ENCODE measurements at places on chromosomes 4 and X. TPM values are rescaled to one million over a fixed set of nuclear protein-coding genes. Genes with fewer than 3 reads are reported as not detected.

GRCh38 chr4:16026160-16026761 lies 57.6 kb downstream of the PROM1 start:
- no peaks in the 10 kb centered on the region for H3K36me3 ChIP-seq
- no peak overlapping the region for H3K4me3 ChIP-seq
- H3K4me1 ChIP-seq: peaks cover 19% of the 10 kb centered on the region

DNA sequence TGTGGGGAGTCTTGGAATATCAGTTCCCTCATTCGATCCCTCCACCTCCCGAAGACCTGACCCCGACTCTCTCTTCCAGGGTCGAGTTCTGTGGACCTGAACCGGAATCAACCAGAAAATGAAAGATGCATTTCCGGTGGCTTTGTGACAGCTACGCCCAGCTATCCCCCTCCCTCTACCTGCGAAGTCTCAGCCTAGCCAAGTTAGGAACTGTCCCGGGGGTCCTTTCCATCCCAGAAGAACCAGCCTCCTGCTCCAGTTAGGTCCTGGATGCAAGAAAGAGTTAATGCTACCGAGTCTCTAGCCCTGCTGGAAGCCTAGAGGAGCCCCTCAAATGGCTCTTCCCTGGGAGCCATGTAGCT lies 13.4 kb upstream of the ETDC start:
- peaks cover 4% of the 10 kb centered on the region for H3K4me1 ChIP-seq
- DNase-seq: no peak
- peak overlapping the region; percentile 65 for H3K4me3 ChIP-seq
- H3K27ac ChIP-seq: no peak overlapping the region
- no peaks in the 10 kb centered on the region for H3K27me3 ChIP-seq
- H3K36me3 ChIP-seq: peaks cover 14% of the 10 kb centered on the region

GRCh38 chr4:40672528-40673522 lies 43.2 kb upstream of the RBM47 start:
- H3K4me3 ChIP-seq: no peak overlapping the region
- H3K4me1 ChIP-seq: peaks cover 7% of the 10 kb centered on the region
- H3K27ac ChIP-seq: peak overlapping the region; percentile 85
- no peaks in the 10 kb centered on the region for H3K27me3 ChIP-seq
- DNase-seq: no peak

DNA sequence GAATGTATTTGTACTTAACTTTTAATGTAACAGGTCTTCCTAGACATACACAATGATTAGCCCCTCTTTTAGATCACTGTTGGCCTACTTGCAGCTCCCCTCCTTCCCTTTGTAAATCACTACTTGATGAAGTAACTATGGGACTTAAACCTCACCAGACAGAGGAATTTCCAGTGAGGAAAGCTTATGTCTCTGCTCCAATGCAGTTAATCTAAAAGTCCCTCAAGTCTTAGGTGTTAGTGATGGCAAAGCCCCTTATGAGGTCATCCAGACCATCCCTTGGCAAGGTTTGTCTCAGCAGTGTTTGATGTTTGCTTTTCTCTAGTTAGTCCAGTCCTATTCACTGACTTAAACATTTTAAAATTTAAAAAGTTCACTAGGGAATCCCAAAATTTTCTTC lies 877.3 kb upstream of the INTU start:
- no peak for DNase-seq
- H3K27ac ChIP-seq: no peak overlapping the region
- H3K4me1 ChIP-seq: no peaks in the 10 kb centered on the region
- H3K27me3 ChIP-seq: no peaks in the 10 kb centered on the region
- H3K36me3 ChIP-seq: no peaks in the 10 kb centered on the region
- H3K4me3 ChIP-seq: no peak overlapping the region

GRCh38 chr4:85818700-85819099 lies 343.8 kb downstream of the ARHGAP24 start:
- no peak overlapping the region for H3K4me3 ChIP-seq
- H3K27me3 ChIP-seq: no peaks in the 10 kb centered on the region
- H3K4me1 ChIP-seq: peaks cover 13% of the 10 kb centered on the region
- no peaks in the 10 kb centered on the region for H3K36me3 ChIP-seq

DNA sequence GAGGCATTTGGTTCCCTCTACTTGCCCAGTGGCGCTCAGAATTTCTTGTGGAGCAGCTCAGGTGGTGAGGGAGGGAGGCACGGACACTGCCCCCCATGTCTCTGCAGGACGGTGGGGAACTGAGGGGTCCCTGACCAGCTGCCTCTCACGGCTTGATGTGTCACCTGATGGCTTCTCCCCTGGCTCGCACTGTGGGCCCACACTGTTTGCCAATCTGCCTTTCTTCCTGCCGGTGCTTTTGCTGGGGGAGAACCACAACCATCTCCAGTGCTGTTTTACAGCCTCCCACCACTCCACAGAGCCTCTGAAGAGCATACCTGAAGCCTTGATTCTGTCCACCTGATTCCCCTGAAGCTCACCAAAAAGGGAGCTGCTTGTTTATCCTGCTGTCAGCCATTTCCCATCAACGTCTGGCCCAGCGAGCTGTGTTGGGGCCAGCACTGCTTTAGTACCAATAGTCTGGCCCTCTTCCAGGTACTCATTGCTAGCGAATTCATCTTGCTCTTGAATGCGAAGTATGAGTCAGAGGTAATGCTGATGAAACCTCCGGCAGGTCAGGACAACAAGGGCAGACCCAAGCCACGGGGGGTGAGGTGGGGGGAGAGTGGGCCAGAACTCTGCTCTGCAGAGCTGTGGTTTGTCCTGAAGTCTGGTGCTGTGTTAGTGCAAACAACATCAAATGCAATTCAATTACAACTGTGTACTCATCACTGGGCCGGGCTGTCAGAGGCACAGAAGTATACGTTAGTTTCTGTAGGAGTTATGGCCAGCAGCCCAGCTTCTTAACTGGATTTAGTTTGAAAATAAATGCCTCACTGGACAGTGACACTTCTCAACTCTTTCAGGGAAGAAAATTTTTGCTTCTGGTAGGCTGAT lies 208.3 kb upstream of the JADE1 start:
- H3K27ac ChIP-seq: no peak overlapping the region
- no peak for DNase-seq
- H3K36me3 ChIP-seq: peaks cover 2% of the 10 kb centered on the region
- H3K27me3 ChIP-seq: peaks cover 4% of the 10 kb centered on the region
- no peak overlapping the region for H3K4me3 ChIP-seq

- peaks cover 10% of the 10 kb centered on the region for H3K27me3 ChIP-seq
- peak overlapping the region; percentile 78 for H3K27ac ChIP-seq
- H3K36me3 ChIP-seq: peaks cover 31% of the 10 kb centered on the region
- no peak for DNase-seq
These were observed 105.2 kb downstream of the UCHL1 start for GRCh38 chr4:41361794-41362526.

DNA sequence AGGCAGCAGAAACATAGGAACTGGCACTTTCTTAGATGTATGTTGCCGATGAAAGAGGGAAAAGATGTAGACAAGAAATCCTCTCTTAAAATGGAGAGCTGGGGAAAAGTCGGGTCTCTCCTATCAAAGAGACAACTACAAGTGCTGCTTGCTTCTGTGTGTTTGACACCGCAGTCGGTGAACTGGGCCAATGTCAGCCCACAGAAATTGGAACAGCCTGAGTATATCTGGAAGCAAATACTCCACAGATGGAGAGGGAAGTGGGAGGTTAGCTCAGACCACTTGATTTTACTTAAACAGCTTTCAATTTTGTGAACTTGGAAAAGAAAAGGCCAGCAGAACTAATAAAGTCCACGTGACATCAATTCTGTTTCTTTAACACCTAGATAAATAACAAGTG lies 230.9 kb upstream of the FAT1 start:
- H3K27ac ChIP-seq: no peak overlapping the region
- no peak overlapping the region for H3K4me3 ChIP-seq
- no peaks in the 10 kb centered on the region for H3K4me1 ChIP-seq
- DNase-seq: no peak
- no peaks in the 10 kb centered on the region for H3K36me3 ChIP-seq

GRCh38 chrX:15214588-15214987 lies 55.3 kb downstream of the ASB9 start:
- no peak overlapping the region for H3K27ac ChIP-seq
- DNase-seq: no peak
- no peaks in the 10 kb centered on the region for H3K27me3 ChIP-seq
- no peak overlapping the region for H3K4me3 ChIP-seq
- no peaks in the 10 kb centered on the region for H3K4me1 ChIP-seq

- H3K36me3 ChIP-seq: no peaks in the 10 kb centered on the region
- DNase-seq: no peak
- no peaks in the 10 kb centered on the region for H3K27me3 ChIP-seq
- no peak overlapping the region for H3K4me3 ChIP-seq
These were observed 320.9 kb downstream of the ASMT start for GRCh38 chrX:1935805-1936204.

GRCh38 chr4:84957514-84958420 lies 8.7 kb downstream of the WDFY3 start:
- no peak for DNase-seq
- H3K4me1 ChIP-seq: peaks cover 24% of the 10 kb centered on the region
- no peak overlapping the region for H3K4me3 ChIP-seq
- no peak overlapping the region for H3K27ac ChIP-seq

GRCh38 chrX:73239242-73239641 lies 24.6 kb upstream of the NAP1L2 start:
- no peak for DNase-seq
- no peaks in the 10 kb centered on the region for H3K27me3 ChIP-seq
- no peaks in the 10 kb centered on the region for H3K36me3 ChIP-seq
- no peaks in the 10 kb centered on the region for H3K4me1 ChIP-seq
- H3K4me3 ChIP-seq: no peak overlapping the region

S100P gene
- not detected for total RNA-seq
